Activated T-cell treated with anti-CD3 and anti-CD28 coated beads, Interleukin-2, amount 50 U/mL, for 24 hours (primary cell): ENCODE measurements at places on chromosomes 1 and 21.

GRCh38 chr1:43602990-43603389 is 47.0 kb upstream of the KDM4A start:
- no peak for DNase-seq

GRCh38 chr1:9344426-9345200 is 51.9 kb downstream of the SPSB1 start:
- no peak for DNase-seq

- no peak for DNase-seq
Observed at GRCh38 chr21:15224346-15225086, 159.7 kb upstream of the NRIP1 start.

GRCh38 chr1:26084091-26084561 is 16.7 kb upstream of the TRIM63 start:
- DNase-seq = no peak

DNA sequence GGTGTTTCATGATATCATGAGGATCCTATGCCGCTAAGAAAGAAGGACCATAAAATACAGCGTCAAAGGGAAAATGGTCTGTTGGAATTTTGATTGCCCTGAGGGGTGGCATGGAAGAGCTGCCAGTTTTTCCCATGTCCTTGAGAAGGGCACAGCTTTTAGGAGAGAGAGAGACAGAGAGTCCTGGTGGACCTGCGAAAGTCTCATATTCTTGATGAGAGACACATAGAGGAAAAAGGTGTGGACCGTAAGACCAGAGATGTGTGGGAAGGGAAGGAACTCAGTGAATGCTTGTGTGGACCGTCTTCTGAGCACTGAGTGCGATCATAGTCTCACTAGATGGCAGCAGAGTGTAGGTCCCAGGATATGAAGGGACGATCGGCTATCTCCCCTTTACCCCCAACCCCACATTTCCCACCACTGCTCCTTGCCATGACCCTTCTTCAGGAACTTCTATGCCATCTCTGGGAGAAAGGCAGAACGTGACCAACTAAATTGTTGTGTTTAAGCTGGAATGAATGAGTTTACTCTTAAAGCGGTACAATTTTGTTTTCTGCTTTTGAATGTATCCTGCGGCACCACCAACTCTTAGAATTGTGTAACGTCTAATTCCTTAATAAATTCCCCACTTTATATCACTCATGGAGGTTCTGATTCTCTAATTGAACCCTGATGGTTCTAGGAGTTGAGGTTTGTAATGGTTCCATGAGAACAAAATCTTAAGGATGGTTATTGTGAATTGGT is 117.7 kb downstream of the CTH start:
- no peak for DNase-seq

DNA sequence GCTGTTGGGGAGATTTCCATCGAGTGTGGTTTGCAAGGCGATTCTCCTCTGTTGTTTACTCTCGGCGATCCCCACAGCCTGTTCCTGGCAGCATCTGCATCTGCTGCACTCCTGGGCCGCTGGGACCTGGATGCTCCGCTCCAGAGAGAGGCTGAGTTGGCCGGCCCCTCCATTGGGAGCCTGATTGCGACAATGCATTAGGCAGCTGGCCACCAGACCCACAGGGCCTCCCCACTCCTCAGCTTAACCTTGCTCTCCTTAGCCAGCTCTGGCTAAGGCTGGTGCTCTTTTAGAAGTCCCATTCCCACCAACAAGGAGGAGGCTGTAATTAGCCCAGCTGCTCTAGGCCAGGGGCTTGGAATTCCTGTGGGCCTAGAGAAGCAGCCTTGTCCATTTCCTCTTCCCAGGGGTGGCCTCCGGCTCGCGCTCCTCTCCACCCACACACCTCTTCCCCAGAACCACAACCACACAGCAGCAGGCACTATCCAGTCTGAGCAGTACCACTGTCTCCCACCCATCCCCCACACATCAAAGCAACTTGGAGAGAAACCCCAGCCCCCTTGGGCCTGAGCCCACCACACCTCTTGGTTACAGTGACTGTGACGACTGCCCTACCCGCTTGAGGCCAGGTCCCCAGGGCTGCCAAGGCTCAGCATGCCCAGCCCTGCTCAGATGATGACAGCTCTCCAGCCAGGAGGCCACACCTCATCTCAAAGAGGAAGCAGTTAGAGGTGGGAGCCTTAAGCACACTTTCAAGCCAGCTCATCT is 193.8 kb upstream of the EDN2 start:
- DNase-seq = peak; percentile 28

GRCh38 chr1:84525779-84526178 is 19.4 kb upstream of the GNG5 start:
- DNase-seq = no peak

GRCh38 chr1:106232128-106232527 is 824.3 kb upstream of the PRMT6 start:
- DNase-seq = no peak

DNA sequence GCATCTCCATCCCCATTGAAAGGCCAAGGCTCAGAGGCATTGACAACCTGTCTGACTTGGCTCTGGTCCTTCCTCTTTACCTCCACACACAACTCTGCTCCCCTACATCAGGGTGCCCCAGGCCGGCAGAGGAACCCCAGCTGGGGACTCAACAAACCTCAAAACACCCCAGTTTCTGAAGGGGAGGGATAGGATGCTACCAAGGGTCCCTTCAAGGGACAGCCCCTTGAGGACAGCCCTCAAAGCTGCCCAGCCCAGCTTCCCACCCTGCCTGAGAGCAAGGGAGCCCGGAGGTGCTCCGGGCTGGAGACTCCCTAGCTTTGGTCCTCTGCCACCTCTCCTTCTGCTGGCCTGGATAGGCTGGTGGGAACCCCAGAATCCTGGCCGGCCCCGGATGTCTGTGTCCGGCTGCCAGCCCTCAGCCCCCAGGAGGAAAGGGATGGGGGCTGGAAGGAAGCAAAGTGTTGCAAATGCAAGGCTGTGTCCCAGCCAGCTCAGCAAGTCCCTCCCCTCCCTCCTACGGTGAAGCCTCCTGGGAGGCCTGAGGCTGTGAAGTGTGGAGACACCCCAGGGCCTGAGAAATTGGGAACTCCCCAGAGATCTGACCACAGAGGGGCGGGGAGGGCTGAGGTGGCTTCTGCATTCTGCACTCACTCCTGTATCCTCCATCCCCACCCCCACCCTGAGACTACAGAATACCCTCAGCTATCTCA is 1.1 kb upstream of the MARCKSL1 start:
- peak; percentile 65 for DNase-seq

DNA sequence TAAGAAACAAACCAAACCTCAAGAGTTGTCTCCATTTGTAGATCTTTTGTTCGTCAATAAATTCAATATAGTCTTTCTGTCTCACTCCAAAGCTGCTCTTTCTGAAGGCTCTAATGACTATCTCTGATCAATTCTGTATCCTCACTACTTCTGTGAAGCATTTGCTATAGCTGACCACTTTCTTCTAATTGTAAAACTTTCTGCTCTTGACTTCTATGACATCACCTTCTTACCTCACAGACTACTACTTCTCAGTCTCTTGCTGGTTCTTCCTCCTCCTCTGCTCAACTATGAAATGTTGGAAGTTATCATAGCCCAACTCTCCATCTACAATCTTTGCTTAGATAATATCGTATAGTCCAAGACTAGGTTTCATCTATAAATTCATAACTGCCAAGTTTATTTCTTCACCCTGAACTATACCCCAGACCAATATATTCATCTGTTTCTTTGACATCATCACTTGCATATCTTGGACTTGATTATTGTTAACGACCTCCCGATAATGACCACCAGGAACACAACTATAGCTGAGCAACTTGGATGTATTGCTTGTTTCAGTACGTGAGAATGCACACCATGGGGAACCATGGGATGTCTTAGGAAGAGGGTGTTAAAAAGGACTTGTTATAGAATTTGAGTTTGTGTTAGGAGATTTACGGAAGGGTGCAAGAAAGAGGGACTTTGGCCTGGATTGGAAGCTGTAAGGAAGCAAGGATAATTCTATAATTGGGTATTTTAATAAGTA is 2.0 kb upstream of the CDC7 start:
- no peak for DNase-seq

DNA sequence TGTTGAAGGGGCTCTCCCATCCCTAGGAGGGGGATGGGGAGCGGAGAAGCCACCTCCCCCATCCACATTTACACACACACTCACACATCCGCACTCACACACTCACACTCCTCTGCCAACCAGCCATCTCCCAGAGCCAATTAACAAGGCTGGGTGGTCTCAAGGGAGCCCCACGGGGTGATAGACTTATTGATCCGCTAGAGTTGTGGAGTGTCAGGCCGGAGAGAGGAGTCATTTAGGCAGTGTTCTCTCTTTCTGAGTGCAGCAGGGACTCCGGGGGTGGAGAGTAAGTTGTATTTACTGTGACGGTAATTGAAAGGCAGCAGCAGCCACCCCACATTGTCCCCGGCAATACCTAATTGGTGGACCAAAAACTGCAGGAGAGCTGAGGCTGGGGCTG is 61.6 kb downstream of the KLHDC7A start:
- DNase-seq = no peak

- no peak for DNase-seq
Observed at GRCh38 chr1:193525917-193526710, 339.7 kb upstream of the B3GALT2 start.

- no peak for DNase-seq
Observed at GRCh38 chr1:203095061-203095690, 9.4 kb upstream of the MYOG start.

GRCh38 chr1:209102531-209102930 is 481.0 kb upstream of the CAMK1G start:
- no peak for DNase-seq

- no peak for DNase-seq
Observed at GRCh38 chr21:35081861-35082260, 32.8 kb upstream of the RUNX1 start.
